ENCODE measurements at places on chromosomes 13 and 19.
A peak's percentile ranks its signal among the peaks of the same experiment; 100 is the strongest.

GRCh38 chr13:51396352-51396751, 56.5 kb downstream of the INTS6 start:
- DNase-seq = no peak

DNA sequence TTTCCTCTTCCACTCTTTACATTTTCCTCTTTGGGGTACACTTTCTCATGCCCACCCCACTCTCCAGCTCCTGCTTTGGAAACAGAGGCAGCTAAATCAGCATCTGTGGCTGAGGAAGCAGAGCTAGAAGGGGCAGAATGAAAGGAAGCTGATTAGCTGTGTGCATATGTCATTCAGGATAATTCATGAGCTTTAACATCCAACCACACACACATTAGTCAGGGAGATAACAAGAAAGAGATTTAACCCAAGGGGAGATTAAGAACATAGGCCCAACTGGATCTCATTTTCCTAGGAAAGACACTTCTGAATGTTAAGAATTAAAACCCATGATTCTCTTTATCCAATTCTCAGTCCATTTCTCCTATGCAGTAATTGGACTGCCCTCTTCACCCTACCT, 405.5 kb downstream of the TBC1D4 start:
- no peak for DNase-seq

GRCh38 chr19:16581145-16581970, 9.1 kb upstream of the SLC35E1 start:
- no peak for DNase-seq

GRCh38 chr19:1685046-1685445, 32.6 kb upstream of the TCF3 start:
- DNase-seq = no peak

GRCh38 chr13:51495316-51495715, 42.5 kb upstream of the INTS6 start:
- no peak for DNase-seq

DNA sequence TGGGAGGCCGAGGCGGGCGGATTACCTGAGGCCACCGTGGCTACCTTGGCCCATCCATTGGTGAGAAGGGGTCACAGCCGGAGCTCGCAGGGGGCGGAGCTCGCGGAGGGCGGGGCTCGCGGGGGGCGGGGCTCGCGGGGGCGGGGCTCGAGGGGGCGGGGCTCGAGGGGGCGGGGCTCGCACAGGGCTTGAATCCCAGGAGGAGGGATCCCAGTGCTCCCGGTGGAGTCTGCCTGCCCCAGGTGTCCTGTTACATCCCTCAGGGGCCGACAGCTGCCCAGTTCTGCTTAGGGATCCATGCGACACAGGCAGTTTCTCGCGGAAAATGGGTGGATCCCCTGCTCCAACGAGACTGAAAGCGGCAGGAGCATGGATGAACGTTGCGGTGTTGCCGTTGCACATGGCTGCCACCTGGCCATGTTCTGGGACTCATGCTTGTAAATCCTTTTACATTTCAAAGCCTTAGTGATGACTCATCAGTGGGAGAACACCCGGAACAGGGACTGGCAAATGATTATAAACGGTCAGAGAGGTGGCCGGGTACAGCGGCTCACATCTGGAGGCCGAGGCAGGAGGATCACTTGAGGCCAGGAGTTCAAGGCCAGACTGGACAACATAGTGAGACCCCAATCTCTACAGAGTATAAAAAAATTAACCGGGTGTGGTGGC, 25.1 kb downstream of the TMPRSS9 start:
- peak; percentile 87 for DNase-seq

GRCh38 chr13:31198519-31198918, 1.3 kb upstream of the B3GLCT start:
- no peak for DNase-seq

GRCh38 chr13:59332966-59333365, 830.8 kb downstream of the DIAPH3 start:
- DNase-seq = no peak

DNA sequence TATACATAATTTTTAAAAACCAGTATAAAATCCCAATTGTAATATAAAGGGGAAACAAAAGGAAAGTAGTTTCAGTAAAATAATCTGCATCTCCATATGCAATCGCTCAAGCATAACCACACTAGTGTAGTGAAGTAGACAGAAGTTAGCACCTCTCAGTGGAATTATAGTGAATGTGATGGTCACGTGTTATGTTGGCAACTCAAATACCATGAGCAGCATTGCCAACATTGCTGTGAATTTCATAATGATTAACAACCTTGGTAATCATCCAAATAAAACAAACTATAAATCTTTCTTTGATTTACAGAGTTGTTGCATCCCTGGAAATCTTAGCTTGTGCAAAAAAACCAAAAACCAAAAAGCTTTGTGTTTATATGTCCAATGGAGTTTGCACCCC, 77.3 kb upstream of the SIAH3 start:
- DNase-seq = no peak

- no peak for DNase-seq
Observed at GRCh38 chr13:114047358-114047881, 73.5 kb upstream of the C13orf46 start.

- no peak for DNase-seq
Observed at GRCh38 chr19:7983286-7983950, 22.0 kb downstream of the ELAVL1 start.

DNA sequence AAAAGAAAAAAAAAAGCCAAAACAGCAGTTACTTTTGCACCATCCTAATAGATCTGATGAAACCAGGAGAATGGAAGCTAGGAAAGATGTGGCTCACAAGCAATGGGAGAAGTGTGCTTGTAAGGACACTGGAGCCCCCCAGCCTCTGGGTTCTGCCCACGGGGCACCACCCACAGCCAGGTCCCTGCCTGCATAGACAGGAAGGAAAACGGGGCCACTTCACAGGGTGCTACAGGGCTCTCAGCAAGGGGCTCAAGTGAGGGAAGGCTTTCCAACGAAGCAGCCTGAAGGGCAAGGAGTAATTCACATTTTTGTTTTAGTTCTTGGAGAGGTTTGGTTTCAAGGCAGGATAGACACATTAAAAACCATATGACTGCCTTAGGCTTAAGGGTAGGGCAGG, 42.7 kb downstream of the BRD4 start:
- no peak for DNase-seq

GRCh38 chr13:24648983-24649687, 31.1 kb upstream of the ATP12A start:
- no peak for DNase-seq

GRCh38 chr19:8115805-8116396, 33.5 kb downstream of the FBN3 start:
- DNase-seq = no peak

GRCh38 chr19:11165486-11166030, 10.0 kb upstream of the SPC24 start:
- DNase-seq = peak; percentile 54

- no peak for DNase-seq
Observed at GRCh38 chr19:2982561-2982960, 5.2 kb downstream of the TLE6 start.

DNA sequence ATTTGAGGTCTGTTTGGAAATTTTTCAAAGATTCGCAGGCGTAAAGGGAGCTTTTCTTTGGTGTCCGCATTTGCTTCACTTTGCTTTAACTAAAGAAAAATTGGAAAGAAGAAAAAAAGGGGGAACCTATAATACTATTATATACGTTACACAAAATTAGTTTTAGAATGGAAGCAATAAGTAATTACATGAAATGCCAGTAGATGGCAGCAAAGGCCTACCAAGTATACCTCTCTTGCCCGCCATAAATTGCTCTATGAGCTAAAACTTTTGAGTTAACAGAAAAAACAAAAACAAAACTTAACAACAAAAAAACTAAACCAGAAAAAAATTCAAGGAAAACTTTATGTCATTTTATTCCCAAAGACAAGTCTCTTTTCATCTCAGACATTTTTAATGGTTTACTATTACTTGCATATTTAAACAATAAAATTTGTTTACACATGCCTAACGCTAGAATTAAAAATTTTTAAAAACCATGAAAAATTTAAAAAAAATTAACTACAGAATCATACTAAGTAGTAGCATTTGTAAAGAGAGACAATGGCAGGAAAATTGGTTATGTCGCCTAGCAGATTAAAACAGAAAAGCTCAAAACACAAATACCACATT, 271.4 kb downstream of the NALCN start:
- peak; percentile 55 for DNase-seq

- peak; percentile 11 for DNase-seq
Observed at GRCh38 chr13:50030315-50030714, 15.1 kb downstream of the KCNRG start.

GRCh38 chr19:2353887-2354592, 6.0 kb upstream of the TMPRSS9 start:
- DNase-seq = no peak

DNA sequence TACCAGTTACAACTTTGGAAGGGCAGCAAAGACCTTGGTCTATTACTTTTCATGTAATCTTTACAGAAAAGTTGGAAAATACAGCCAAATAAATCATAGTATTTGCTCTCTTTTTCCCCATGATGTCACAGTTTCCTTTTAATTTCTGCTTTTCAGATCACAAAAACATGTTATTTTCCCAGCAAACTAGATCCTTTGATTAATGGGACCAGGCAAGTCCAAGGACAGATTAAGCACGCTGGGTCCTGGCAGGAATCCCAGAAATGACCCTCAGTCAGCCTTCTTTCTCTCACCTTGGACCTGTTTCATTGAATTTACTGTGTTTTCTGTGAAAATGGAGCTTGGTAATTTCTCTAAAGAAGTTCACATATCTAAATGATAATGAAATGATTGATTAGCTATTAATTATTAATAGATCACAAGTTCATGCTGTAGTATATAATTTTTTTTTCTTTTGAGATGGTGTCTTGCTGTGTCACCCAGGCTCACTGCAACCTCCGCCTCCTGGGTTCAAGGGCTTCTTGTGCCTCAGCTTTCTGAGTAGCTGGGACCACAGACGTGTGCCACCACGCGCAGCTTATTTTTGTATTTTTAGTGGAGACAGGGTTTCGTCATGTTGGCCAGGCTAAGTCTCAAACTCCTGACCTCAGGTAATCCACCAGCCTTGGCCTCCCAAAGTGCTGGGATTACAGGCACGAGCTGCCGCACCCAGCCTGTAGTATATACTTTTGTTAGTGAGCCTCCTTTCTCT, 16.0 kb downstream of the SPATA13 start:
- DNase-seq = no peak

DNA sequence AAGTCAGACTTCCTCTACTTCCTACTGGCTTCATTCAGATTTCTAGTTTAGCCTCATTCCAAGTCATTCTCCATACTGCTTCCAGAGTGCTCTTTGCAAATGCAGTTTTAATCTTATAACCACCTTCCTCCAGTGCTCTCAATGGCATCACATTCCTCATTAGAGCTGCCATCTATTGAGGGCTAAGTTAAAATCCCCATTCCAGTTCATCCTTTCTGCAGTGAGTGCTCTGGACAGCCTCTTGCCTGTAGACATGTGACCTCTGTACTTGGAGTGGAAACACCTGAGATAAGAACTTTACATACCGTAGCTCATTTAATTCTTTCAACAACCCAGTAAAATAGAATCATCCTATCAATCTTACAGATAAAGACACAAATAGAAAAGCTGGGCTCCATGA, 57.9 kb upstream of the MAB21L1 start:
- no peak for DNase-seq

DNA sequence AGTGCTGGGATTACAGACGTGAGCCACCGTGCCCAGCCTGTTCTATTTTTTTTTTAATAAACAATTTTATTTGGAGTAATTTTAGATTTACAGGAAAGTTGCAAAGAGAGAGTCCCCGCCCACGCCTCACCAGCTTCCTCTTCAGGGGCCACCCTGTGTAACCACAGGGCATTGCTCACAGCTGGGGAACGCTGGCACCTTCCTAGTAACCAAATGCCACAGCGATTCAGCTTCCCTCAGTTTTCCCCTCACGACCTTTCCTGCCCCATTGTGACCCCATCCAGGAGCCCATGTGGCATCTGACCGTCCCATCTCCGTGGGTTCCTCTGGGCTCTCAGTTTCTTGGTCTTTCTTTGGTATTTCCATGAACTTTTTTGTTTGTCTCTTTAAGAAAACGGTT, 83.9 kb downstream of the GNG7 start:
- DNase-seq = peak; percentile 65

- no peak for DNase-seq
Observed at GRCh38 chr13:46087481-46087880, 17.4 kb downstream of the CPB2 start.

DNA sequence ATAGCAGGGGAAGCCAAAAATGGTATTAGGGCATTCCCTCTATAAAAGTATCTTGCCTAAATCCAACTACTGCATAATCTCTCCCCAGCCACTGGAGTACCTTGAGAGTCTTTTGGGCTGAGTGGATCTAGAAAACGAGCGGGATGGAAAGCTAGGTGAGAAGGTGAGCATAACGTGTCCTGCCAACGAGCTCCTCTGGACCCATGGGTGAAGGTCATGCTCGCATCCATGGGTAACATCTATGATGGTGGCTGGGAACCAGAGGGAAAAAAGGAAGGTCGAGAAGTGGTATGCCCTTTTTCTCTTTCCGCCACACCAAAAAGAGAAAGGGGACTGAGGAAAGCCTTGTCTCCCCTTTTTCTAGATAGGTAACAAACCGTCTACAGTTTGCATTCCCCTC, 63.0 kb downstream of the ZNF208 start:
- peak; percentile 0 for DNase-seq

GRCh38 chr19:13430790-13431582, 75.3 kb downstream of the CACNA1A start:
- DNase-seq = peak; percentile 57

- peak; percentile 57 for DNase-seq
Observed at GRCh38 chr13:39506559-39507390, 96.2 kb downstream of the LHFPL6 start.

- DNase-seq = no peak
Observed at GRCh38 chr13:103487841-103488240, 421.6 kb upstream of the SLC10A2 start.

GRCh38 chr13:20984879-20985278, 76.5 kb downstream of the LATS2 start:
- DNase-seq = no peak

- no peak for DNase-seq
Observed at GRCh38 chr19:13619203-13619632, 112.9 kb upstream of the CACNA1A start.

GRCh38 chr19:4044990-4045465, 21.7 kb downstream of the ZBTB7A start:
- no peak for DNase-seq

DNA sequence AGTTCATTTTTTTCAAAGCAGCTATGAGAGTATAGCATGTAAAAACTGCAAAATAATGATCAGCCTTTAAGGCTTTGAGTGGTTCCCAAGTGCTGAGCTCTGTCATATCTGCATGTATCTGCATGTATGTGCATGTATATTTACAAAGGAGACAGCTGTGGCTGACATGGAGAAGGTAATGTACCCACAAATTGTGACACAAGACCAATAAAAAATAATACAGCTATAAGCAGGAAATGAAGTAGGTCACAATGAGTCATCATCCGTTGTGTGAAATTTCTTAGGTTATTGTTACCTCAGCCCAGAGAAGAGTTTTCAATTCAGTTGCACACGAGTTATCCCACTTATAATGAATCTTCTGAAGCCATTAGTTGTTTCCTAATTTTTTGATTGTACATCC, 60.9 kb upstream of the MED4 start:
- DNase-seq = peak; percentile 59

Measured in EL (cell line).